ENCODE measurements at places on chromosomes 3 and 15. TPM values are rescaled to one million over a fixed set of nuclear protein-coding genes. Genes with fewer than 3 reads are reported as not detected.

PLA2G4E gene
- total RNA-seq, result not detected

MEX3B gene
- total RNA-seq, result 3.5 TPM

TGM5 gene
- not detected for total RNA-seq

SLCO3A1 gene
- total RNA-seq, result 46.6 TPM

TMEM158 gene
- total RNA-seq, result 0.48 TPM

ATP8B4 gene
- total RNA-seq, result 3.6 TPM

GNAT1 gene
- total RNA-seq, result not detected

SLC51A gene
- total RNA-seq, result not detected

SMAD6 gene
- total RNA-seq, result 14.1 TPM

SLC25A36 gene
- 87.8 TPM for total RNA-seq

DNA sequence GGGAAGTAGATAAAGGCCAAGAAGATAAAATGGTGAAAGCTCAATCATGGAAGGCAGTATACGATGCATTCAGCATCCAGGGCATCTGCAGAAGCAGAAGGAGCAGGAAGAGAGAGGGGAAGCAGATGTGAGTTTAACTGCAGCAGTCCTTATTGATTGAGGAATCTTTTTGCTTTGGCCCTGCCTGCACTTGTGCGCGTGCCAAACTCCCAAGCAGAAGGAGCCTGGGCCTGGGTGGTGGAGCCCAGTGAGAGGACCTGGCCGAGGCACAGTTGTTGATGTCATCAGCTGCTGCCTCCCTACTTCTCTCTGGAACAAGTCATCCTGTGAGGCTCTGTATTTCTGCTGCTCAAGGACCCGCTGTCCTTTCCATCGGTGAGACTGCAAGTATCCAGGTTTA, 65.5 kb upstream of the ROPN1 start:
- peak; percentile 62 for DNase-seq

- DNase-seq, result no peak
Observed at GRCh38 chr15:78061963-78062427, 15.5 kb downstream of the TBC1D2B start.

DNA sequence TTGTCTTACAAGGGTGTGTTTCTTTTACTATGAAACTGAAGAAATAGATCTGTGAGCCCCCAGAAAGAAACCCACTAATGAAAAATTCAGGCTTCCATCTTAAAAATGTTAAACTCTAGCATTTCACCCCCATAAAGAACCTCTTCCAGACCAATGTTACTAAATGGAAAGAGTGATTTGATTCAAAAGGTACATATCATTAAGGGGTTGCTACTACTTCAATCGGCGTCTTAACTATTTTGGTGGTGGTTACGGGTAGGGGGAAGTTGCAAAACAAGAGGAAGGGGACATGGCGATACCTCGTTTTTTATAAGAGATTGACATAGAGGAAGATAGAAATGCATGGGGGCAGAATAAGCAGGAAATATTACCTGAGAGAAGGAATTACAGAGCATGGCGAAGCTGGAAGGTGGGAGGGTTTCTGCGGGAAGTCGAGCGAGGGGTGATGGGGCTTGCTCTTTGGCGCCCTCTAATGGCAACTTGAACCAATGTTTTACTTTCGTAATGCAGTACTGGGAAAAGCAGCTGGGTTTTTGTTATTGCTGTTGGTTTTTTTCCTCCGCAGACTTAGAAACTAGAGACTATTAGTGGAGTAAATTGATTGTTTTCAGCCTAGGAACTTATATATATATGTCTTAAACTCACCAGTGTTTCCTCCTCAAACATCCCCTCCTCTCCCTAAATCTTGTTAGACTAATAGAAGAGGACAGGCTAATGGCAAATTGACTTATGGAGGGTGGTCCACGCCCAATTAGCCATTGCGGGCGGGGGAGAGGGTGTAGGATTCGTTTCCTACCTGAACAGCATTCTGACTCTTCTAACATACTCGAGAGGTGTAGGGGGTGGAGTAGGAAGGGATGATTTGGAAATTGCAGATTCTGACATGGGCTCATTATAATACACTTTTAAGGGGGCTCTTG, 11.3 kb upstream of the SOX2 start:
- DNase-seq, result no peak

- no peak for DNase-seq
Observed at GRCh38 chr3:61439122-61439458, 122.3 kb upstream of the PTPRG start.

DNA sequence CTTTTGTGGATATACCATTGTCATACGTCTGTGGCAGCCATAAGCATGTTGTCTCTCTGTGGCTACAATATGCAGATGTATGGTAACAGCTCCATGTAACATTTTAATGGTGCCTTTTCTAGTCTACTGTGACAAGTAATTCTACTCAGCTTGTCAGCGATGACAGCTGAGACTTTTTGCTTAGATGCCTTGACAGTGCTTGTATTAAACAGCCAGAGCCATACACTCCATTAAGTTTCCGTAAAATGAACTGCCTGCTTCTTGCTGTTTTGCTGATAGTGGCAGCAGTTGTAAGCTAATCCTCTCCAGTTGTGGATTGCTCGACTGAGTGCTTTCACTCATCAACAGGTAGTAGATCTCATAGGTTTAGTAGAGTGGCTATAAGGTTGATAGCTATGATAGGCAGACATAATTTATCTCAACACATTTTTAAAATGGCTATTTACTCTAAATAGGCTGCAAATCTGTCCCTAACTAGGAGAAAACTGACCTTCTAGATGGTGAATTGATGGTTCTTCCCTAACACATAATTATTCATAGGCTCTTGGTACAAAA, 260.2 kb upstream of the NAALADL2 start:
- no peak for DNase-seq

GRCh38 chr15:60396958-60397771, 621 bp downstream of the ANXA2 start:
- peak; percentile 85 for DNase-seq

DNA sequence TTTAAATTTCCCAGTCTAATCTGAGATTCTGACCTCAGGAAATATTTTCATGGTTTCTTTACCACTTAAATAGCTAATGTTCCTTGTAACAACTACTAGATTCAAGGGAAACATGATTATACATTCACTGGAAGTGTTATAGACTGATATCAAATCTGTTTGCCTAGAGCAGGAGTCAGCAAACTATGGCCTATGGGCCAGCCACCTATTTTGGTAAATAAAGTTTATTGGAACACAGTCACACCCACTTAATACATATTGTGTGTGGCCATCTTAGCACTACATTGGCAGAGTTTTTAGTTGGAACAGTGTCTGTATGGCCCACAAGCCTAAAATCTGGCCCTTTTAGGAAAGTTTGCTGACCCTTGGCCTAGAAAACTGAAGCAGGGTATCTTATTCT, 50.1 kb downstream of the GLCE start:
- no peak for DNase-seq

GRCh38 chr3:8560366-8561007, 58.9 kb downstream of the LMCD1 start:
- no peak for DNase-seq

GRCh38 chr15:77901251-77901881, 176.1 kb downstream of the TBC1D2B start:
- DNase-seq, result no peak

- no peak for DNase-seq
Observed at GRCh38 chr3:133283958-133284807, 115.7 kb upstream of the BFSP2 start.

- no peak for DNase-seq
Observed at GRCh38 chr3:54866251-54866650, 61.6 kb downstream of the LRTM1 start.

GRCh38 chr3:87004883-87005282, 13.9 kb upstream of the VGLL3 start:
- no peak for DNase-seq

GRCh38 chr3:169478566-169479313, 184.8 kb downstream of the MECOM start:
- DNase-seq, result no peak

- DNase-seq, result no peak
Observed at GRCh38 chr15:83858820-83859505, 205.0 kb downstream of the ADAMTSL3 start.

DNA sequence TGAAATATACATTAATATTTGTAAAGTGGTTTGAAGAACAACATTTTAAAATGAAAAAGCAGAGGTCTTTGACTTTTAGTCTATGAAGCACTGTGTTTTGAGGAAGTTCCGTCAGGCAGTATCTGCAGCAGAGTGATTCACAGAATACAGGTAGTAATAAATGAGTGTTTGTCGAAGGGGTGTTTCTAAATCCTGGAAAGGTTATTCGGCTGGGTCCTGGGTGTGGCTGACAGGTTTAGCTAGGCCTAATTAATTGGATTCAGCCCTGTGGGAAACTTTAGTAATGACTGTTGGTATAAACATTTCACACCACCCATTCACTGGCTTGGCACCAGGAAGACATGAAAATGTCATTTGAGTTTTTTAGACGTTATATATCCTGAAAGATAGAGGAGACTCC, 51.3 kb downstream of the TIPARP start:
- no peak for DNase-seq

DNA sequence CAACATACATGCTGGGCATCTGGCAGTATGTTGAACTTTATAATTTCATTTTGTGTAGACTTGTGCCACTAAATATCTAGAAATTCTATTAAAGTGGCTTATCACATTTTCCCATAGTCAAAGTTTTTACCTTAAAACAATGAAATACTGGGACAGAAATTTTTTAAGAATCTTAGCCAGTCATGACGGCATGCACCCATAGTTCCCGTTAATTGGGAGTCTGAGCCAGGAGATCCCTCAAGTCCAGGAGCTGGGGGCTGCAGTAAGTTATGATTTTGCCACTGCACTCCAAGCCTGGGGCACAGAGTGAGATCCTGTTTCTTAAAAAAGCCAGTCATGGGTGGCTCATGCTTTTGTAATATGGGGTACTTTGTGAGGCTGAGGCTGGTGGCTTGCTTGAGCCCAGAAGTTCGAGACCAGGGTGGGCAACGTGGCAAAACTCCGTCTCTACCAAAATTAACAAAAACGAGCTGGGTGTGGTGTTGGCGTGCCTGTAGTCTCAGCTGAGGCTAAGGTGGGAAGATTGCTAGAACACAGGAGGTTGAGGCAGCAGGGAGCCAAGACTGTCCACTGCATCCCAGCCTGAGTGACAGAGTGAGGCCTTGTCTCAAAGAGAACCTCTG, 3.1 kb downstream of the RPSA start:
- no peak for DNase-seq

- DNase-seq, result peak; percentile 90
Observed at GRCh38 chr15:83446904-83447709, at the start of gene SH3GL3. Gene SH3GL3, plus strand, starts transcription at chr15:83447341. Its CDS starts 193 bp downstream, at chr15:83447534.

DNA sequence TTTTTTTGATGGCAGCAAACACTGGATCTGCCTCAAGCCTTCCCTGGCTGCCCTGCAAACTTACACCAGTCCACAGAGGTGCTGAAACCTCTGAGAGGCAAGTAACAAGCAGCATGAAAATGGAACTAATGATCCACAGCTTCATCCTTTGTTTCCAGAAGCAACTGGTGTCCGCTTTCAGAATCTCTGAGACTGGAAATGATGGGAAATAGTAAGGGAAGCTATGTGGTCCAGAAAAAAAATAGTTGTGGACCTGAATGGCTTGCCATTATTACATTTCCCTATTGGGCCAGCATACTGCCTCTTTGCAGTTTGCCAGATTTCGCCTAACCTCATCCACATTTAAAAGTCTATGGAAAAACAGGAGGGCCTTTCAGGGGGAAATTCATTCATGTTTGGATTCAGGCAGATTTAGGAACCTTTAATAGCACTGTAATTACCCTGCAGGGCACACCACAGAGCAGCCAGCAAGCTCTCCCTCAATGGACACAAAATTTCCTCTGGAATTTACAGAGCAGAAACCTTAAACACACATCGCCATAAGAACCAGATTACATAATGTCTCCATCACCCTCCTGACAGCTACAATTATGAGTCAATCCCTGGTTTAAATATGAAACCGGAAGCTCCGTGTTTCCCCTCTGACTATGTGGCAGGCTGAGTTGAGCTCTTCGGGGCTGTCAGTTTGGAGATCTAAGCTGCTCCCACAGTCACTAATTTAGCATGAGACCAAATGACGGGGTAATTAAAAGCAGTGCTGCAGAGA, 134.4 kb downstream of the TMCO5A start:
- no peak for DNase-seq

DNA sequence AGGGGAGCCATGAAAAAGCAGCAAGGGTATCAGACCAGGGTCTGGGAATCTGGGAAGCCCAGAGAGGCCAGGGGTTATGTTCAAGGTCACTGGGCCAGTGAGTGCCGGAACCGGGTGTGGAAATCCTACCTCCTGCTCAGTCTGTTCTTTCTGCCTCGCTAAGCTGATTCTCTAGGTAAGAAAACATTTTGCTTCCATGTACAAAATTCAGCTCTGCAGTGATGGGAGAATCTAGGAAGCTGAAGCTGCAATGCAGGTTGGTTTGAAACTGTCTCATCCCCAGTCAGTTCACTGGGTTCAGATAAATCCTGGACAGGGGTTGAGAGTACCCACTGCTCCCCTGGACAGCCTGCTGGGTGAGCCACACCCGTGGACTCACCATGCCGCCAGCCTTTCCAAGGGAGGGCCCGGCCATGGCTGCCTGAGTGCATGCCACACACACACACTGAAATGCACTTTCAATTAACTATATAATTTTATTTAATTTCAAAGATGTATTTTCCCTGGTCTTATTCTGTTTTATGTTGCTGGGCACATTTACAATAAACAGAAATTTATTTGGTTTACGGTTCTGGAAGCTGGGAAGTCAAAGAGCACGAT, 108.4 kb downstream of the CORO2B start:
- DNase-seq, result no peak

DNA sequence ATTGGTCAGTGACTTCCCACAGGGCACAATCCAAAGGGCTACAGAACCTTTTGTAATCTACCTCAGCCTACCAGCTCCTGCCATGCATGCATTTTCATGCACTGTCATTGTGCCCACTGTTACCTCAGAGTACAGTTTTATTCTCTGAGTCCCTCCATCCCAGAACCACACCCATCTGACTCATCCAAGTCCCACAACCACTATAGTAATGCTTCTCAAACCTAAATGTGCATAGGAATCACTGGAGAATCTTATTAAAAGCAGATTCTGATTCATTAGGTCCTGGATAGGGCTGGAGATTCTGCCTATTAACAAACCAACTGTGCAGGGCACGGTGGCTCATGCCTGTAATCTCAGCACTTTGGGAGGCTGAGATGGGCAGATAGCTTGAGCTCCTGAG, 3.7 kb upstream of the B3GALNT1 start:
- no peak for DNase-seq
